ENCODE measurements at places on chromosomes 16 and 17.
A peak's percentile ranks its signal among the peaks of the same experiment; 100 is the strongest.

DNA sequence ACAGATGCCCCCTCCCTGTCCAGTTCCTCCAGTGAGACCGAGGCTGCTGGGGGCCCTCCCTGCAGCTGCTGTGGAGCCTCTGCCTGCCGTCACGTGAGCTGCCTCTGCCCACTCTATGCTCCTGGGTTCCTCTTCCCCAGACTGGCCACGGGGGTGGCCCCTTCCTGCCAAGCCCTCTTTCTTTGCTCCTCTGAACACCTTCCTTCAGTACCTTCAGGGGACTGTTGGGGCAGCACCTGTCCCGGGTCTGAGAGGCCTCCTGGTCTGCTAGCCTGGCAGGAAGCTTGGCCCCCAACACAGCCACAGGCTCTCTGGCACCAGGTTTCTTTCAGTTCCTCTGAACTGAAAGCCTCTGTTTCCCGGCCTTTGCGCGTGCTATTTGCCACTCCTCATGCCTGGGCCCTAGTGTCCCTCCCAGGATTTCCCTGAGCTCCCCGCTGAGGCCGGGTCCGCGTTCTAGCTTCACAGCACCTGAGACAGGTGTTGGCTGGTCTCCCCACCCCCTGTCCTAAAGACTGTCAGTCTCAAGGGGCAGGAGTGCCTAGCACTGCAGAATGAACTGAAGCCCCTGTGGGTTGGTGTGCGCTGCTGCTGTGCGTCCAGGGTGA lies 6.6 kb upstream of the ATP6V0C start:
- DNase-seq = no peak

- DNase-seq = no peak
Measured at GRCh38 chr17:76419576-76420260, 33.2 kb downstream of the UBE2O start.

DNA sequence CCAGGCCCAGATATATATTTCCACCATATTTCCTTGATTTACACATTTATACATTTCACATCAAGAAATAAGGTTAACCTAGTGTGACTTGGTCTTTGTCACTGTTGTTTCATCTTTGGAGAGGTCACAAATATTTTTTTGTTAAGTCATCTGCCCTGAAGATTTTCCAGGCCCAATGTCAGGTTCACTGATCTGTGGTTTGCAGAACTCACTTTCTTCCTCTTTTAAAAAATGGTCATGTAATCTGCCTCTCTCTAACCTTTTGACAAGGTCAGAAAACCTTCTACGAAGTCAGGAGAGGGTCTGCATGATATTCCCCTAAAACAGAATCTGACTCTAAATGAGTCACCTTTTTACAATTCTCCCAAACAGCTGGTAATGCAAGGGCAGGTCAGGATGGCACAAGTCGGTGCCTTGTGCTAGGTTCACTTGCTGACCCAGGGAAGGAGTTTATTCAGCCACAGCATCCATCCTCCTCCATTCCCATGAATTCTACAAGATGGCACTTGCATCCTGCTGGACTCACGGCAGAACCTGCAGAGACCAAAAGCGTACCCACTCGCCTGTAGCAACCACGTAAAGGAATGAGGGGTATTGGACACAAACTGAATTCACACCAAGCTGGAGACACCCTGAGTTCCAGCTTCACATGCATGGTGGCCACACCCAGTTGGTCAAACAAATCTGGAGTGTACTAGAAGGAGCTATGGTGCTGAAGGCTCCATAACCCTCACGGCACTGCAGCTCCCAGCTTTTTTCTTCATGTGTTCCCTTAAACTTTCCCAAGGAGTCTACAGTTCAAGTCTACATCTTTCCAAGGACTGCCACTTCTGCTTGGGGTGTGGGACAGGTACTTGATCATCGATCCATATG lies 1.6 kb upstream of the KIAA0513 start:
- DNase-seq = no peak

- no peak for DNase-seq
Measured at GRCh38 chr17:9839433-9839832, 13.7 kb downstream of the GLP2R start.

DNA sequence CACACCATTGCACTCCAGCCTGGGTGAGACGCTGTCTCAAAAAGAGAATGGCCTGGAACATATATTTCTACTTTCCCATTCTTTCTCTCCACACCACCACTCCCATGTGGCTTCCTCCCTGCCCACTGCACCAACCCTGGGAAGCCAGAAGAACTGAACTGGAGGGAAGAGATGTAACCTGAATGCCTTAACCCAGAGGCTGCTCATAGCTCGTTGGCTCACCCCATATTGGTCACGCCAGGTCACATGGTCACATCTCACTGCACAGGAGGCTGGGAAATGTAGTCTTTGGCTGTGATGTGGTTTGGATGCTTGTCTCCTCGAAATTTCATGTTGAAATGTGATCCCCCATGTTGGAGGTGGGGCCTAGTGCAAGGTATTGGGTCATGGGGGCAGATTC lies 5.9 kb upstream of the DNAH17 start:
- DNase-seq = no peak

- no peak for DNase-seq
Measured at GRCh38 chr16:57123216-57123973, 31.0 kb downstream of the CPNE2 start.

- DNase-seq = no peak
Measured at GRCh38 chr16:47059991-47060390, 83.8 kb downstream of the NETO2 start.

DNA sequence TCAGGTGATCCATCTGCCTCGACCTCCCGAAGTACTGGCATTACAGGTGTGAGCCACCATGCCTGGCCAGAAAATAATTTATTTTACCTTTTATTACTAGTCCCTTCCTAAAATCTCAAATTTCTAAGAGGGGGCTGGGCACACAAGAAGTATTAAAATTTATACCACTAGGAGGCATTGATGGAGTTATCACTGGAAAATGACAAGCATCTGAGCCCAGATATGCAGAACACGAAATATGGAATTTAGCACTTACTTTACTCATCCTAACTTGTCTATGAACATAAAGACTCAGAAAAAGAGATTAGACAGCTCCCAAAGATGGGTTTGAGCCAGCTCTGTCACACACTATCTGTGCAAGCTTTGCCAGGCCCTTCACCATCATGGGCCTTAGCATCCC lies 46.4 kb downstream of the STAT5A start:
- no peak for DNase-seq

DNA sequence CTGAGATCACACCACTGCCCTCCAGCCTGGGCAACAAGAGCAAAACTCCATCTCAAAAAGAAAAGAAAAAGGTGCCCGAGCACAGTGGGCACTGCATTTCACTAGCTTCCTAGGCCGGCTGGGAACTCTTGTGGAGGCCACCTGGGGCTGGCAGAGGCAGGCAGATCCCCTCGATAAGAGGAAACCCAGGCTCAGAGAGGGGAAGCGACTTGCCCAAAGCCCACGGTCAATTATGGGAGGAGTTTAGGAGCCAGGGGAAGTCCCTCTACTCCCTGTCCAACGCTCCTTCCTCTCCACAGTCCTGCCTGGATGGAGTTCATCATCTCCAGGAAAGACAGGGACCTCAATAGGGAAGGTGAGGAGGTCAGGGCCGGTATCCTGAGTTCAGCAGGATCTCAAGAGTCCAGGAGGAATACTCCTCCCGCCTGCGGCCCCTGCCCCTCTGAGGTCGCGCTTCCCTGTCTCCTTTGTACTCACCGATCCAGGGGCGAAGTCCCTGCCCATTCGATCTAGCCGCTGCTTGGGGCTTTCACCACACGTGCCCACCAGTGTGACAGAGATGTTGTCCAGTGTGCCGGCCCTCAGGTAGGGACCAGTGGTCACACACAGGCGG lies 841 bp downstream of the ALOXE3 start:
- DNase-seq = no peak

DNA sequence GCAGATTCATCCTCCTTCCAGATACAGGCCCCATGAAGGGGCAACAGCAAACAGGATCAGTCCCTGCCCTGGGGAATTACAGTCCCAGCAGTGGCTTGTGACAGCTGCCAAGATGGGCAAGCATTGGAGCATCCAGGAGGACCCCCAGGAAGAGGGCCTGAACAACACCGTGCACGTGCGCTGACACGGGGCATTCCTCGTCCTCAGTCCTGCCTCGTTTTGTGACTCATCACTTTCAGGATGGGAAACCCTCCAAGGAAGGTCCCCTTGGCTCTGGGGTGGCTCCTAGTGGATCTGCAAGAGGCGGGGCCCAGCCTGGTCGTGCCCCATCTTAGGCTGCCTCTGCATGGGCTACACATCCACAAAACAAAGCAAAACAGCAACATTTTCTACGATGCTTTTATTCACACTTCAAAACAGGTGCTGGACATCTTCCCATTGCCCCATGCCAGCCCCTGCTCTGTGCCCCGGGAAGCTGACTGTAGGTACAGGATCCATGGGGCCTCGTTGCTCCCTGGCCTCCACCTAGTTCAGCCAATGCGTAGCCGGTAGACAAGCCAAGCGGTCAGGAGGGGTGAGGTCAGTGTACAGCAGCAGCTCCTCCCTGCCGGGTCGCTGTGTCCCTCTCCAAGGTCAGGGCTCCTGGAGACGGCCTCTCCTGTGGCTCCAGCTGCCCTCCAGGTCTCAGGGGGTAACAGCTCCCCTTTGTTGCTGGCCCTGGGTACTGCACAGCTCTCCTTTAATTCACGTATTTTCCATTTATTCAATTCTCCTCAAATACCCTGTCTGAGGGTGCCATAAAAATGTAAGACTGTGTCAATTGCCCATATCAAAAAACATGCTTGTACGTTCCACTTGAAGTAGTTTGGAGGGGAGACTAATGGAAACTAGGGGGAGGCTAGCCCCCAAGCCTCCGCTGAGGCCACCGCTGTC lies 32.2 kb downstream of the ACTG1 start:
- peak; percentile 53 for DNase-seq

DNA sequence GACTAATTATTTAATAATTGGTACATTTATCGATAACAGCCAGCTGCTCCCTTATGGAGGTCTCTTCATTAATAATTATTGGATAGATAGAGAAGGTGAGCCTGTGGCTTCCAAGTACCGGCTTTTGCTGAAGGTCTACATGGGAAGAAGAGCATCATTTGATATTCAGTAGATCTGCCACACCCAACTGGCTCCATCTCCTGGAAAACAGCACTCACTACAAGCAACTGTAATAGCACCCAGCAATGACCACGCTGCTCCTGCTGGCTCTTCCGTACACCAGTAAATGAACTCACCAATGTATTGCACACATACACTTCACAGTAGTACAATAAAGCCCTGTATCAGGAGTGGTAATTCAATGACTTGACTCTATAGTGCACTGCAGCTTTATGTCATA lies 19.5 kb downstream of the MARVELD3 start:
- DNase-seq = peak; percentile 10

DNA sequence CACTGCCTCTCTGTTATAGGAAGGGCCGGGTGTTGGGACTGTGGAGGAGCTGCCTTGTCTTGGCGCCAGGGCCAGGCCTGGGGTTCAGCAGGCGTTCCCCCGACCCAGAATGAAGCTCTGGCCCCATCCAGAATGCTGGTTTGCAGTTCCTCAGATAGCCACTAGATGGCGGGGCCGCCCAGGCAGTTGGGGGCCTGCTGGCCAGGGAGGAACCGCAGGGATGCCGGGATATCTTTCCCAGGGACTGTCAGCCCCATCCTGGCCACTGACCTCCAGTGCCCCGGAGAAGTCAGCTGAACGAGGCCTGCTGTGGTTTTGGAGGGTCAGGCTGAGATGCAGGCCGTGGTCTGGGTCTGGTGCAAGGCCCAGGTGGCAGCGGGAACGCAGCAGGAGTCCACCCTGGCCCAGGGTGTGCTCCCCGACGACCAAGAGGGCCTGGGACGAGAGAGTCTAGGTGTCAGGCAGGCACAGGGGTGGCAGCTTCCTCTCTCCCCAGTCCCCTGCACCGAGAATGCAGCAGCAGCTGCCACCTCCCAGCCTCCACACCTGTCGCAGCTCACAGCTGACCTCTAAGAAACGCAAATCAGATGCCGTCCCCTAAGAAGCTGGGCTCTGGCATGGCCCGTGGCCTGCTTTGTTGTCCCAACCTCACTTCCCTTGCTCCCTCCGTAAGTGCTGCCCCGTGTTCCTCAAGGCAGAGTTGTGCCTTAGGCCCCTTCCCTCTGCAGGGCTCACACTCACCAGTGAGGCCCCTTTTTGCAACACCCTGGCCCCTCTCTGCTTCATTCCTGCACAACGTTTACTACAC lies 51.2 kb downstream of the RMI2 start:
- DNase-seq = peak; percentile 21

GRCh38 chr16:67545665-67546024 lies 16.7 kb upstream of the CTCF start:
- no peak for DNase-seq

DNA sequence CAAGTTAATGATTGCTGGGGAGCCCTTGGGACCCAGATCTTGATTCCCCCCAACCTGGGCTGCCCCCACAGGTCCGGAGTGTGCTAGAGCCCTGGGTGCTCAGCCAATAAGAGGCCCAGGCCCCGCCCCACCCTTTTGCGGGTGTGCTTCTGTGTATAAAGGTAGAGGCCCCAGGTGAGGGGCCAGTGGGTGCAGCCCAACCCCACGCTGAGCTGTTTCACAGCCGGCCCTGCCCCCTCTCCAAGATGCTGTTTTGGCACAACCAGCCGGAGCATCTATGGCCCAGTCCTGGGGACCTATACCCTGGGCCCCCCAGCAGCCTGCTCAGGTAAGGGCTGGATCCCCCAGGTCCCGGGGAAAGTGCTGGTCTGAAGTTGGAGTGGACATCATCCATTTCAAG lies 11.8 kb upstream of the STAC2 start:
- no peak for DNase-seq

DNA sequence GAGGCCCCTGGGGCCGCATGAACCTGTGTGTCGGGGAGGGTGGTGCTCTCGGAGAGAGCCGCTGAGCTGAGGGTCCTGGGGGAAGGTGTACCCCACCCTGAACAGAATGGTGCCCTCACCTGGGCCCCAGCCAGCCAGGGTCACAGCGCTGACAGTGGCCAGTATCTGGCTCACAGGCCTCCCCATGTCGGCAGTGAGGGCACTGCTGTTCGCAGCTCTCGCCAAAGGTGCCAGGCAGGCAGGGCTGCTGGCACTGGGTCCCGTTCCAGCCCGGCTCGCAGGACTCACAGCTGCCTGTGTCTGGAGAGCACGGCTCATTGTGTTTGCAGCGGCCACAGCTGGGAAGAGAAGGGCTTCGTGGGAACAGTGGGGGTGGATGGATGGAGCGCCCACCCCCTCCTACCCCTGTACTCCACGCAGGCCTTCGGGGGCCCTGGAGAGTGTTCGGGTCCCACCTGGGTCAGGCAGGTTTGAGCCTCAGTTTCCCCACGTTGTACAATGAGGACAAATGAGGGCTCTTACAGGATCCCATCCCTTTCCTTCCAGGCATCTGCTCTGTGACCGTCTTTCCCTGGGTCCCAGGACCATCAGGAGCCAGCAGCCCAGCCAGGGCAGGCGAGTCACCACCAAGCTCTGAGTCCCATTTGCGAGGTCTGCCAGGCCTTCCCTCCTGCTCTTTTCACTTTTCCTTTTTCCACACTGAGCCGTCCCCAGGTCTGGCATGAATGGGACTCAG lies 5.0 kb downstream of the SCARF1 start:
- no peak for DNase-seq

DNA sequence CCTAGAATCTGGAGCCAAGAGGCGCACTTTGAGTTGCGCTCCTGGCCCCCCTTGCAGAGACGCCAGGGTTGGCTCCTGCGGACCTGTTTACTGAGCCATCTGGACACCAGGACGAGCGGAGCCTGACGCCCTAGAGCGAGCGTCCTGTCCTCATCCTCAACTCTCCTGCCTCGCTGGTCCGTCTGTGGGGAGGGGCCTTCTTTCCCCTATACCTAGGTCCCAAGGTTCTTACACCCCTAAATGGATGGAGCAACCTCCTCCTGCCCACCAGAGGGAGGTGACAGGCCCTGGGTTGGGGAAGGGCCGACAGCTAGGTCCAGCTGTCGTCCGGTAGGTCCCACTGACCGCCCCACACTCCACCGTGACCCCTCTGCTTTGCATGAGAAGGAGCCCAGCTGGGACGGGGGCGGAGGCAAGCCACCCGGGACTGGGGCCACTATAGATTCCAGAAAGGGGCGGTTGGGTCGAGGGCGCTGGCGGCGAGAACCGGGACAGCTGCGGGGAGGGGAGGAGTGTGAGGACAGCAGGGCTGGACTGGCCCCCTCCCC lies 3.1 kb upstream of the LHX1 start:
- DNase-seq = no peak
